Psoas muscle (tissue), 8 donors: ENCODE measurements at places on chromosomes 7 and 10. TPM values are rescaled to one million over a fixed set of nuclear protein-coding genes. Genes with fewer than 3 reads are reported as not detected.

DNA sequence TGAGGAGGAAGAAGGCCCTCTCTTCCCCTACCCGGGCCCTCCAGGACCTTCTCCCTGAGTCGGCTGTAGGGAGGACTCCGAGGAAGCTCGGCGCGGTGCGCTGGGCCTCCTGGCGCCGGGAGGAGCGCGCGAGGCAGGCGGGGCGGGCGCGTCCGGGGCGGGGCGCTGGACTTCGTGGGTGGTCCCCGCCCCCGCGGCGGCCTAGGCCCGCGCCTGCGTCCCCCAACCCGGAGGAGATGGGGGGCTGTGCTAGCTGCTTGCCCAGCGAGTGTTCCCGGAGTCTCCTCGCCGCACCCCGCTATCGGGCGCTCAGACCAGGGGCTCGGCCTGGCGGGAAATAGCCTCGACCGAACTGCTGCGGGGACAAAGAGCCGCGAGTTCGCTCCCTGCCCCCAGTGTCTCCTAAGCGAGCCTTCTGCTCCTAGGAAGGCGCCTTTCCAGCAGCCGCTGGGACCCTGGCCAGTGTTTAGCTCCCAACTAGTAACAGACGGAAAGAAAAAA is 19.2 kb upstream of the SMO start:
- DNase-seq: peak; percentile 45

DNA sequence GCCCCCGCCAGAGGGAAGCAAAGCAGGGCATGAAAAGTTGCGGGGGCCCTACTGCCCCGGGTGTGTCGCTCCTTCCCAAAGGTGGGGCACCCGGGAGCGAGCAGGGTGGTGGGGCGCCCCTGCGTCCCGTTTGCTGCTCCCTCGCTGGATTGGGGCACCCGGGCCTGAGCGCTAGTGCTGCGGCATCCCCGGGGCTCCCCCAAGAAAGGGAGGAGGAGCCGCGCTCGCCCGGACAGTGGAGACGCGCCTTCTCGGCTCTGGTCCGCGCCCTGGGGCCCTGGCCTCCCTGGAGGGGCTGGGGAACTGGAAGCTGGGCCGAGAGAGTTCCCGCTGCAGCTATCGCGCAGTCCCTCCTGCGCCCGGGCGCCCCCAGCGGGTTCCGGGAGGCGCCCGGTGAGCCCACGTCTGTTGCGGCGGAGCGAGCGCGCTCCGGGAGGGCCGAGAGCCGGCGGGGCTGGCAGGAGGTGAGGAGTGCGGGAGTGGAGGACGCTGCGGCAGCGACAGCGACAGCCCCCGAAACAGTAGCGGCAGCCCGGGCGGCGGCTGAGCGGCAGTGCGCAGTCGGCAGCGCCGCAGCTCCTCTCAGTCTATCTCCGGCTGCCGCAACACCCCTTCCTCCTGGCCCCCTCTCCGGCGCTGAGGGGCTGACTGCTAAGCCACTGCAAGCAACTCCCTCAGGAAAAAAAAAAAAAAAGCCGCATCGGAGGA is 504 bp upstream of the BMPER start:
- DNase-seq: peak; percentile 76

The HOXA2 gene
- total RNA-seq: 0.17 TPM

- no peak for DNase-seq
Observed at GRCh38 chr7:130639388-130639787, 29.2 kb downstream of the COPG2 start.

DNA sequence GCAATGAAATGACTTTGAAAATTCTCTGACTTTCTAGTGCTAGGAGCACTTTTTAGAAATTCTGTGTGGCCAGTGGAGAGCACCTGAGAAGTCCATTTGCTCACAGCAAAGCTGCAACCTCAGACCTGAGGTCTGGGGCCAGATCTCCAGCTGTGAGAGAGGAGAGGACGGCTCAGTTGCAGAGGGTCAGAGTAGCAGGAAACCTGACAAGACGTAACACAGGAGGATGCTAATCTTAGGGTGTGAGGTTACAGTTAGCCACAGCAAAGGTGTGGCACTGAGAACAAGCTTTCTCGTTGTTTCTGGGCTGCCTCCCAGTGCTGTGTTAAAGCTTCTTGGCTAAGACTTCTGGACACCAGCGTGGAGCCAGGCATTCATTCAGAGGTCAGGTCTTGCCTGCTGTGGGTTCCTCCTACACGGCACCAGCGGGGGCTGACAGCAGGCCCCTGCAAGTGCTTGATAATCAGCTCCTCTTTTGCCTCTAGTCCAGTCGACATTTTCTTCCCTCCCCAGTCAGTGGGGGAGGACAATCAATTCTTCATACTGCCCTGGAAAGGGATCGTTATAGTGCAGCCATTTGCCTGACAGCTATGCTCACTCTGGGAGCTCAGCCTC is 435.4 kb upstream of the DPP6 start:
- no peak for DNase-seq

GRCh38 chr7:113267271-113267670 is 148.9 kb upstream of the SMIM30 start:
- no peak for DNase-seq

GRCh38 chr7:116075351-116076145 is 45.0 kb upstream of the TFEC start:
- DNase-seq: peak; percentile 18

DNA sequence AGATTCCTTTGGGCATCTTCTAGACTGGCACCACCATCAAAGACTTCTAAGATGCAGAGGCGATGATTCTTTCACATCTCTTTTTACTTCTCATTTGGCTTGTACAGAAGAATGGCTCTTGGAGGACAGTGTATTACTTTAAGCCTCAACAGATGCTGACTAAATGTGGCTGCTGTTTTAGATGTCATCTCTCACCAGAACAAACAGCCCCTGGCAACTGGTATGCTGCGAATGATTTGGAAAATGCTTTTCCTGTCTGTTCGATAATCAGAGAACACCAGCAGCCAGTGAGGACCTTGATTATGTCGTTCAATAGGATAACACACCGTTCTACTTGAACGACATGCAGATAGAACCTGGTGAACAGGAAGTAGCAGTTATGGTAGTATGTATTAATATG is 131.8 kb downstream of the RNF216 start:
- no peak for DNase-seq

DNA sequence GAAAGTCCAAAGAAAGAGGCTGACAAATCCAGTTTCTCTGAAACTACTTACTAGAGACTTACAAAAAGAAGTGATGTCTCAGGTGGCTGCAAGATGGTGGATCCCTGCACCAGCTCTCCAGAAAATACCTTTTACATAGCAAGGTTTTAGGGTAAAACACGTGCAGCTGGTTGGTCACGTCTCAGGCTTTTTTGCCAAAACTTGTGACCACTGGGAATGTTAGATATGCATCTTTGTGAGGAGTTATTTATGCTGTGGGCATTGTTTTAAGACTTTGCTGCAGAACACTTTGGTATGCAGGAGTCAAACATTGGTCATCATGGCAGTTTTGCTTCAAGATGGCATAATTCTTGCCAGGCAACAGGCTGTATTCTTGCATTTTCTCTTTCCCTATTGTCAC is 1352.8 kb downstream of the REEP3 start:
- no peak for DNase-seq

GRCh38 chr10:122086416-122087240 is 97.7 kb downstream of the TACC2 start:
- DNase-seq: no peak

GRCh38 chr10:95264227-95265051 is 26.4 kb downstream of the PDLIM1 start:
- DNase-seq: no peak

The C7orf57 gene
- not detected for total RNA-seq

DNA sequence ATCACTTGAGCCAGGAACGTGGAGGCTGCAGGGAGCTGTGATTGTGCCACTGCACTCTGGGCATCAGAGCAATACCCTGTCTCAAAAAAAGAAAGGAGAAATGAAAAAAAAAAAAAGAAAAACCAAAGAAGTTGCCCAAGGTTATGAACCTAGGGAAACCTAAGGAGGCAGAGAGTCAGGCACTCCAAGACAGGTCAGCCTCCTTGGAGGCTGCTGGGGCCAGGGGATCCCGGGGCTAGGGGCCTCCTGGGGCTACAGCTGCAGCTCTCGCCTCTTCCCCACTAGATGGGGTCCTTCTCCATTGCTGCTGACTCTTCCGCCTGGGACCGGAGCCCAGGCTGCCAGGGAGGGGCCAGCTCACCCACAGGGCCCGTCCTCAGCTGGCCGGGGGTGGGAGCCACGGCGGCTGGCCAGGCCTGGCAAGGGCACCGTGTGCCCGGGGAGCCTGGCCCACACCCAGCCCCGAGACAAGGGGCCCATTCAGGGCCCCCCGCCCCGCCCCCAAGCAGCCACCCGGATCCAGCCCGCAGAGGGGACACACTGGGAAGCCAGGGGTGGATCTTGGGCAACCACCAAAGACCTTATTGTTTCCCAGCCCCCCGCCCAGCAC is 1.7 kb upstream of the SPACDR start:
- DNase-seq: peak; percentile 76

The NOS3 gene
- total RNA-seq: 6.0 TPM

DNA sequence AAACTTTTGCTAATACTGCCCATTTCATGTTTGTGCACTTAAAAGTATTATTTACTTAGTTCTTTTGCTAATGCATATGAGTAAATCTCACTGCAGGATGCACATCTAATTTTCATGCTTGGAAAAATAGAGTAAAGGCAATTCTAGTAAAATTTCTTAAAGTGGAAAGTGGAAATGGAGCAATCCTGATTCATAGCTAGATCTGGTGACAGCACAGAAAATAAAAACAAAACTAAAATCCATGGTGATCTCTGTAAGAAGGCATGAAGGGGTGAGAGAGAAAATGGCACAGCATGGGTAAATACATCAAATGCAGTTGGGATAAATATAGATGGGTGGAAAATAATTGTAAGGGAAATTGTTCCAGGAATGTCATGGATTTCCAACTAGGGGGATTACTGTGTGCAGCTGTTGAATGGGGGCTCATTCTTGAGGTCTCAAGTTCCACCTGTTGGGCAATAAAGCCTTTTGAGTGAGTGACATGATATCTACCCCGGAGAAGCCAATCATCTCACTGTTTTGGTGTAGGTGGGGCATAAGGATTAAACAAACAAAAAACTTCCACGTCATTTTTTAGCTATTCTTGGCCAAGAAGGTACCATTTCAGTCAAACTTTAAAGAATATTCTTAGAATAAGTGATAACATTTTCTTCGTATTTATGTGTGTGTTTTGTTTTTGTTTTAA is 1.7 kb upstream of the MCU start:
- no peak for DNase-seq
